Trophoblast cell (in vitro differentiated cells and primary cell): ENCODE measurements at places on chromosomes 11 and 22.
A peak's percentile ranks its signal among the peaks of the same experiment; 100 is the strongest.

- H3K4me3 ChIP-seq: no peak overlapping the region
- peak overlapping the region; percentile 43 for H3K27ac ChIP-seq
- peaks cover 9% of the 10 kb centered on the region for H3K4me1 ChIP-seq
- DNase-seq: peak; percentile 92
Observed at GRCh38 chr11:115893461-115894099, 389.4 kb upstream of the CADM1 start.

- peaks cover 3% of the 10 kb centered on the region for H3K4me1 ChIP-seq
- DNase-seq: peak; percentile 55
- H3K27ac ChIP-seq: peak overlapping the region; percentile 91
- H3K27me3 ChIP-seq: peaks cover 4% of the 10 kb centered on the region
Observed at GRCh38 chr11:10807493-10808234, 1.1 kb downstream of the EIF4G2 start.

DNA sequence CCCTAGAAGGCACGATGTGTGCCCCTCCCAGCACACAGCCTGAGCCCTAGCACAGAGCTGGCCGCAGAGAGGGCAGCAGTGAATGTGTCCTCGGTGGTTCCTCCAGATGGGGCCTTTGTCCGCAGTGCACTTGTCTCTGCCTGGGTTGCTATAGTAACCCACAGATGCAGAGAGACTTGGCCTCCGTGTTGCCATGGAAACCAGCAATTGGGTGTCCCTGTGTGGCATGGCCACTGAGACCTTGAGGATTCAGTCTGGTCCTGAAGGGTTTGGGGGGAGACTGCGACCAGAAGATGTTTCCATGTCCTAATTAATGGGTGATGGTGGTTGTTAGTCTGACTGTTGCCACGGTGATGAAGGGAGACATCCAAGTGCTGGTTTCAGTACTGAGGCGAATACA lies 42.6 kb upstream of the TUB start:
- H3K4me1 ChIP-seq: peaks cover 1% of the 10 kb centered on the region
- no peaks in the 10 kb centered on the region for H3K27me3 ChIP-seq
- no peaks in the 10 kb centered on the region for H3K36me3 ChIP-seq
- no peak overlapping the region for H3K27ac ChIP-seq
- DNase-seq: no peak
- H3K4me3 ChIP-seq: no peak overlapping the region

DNA sequence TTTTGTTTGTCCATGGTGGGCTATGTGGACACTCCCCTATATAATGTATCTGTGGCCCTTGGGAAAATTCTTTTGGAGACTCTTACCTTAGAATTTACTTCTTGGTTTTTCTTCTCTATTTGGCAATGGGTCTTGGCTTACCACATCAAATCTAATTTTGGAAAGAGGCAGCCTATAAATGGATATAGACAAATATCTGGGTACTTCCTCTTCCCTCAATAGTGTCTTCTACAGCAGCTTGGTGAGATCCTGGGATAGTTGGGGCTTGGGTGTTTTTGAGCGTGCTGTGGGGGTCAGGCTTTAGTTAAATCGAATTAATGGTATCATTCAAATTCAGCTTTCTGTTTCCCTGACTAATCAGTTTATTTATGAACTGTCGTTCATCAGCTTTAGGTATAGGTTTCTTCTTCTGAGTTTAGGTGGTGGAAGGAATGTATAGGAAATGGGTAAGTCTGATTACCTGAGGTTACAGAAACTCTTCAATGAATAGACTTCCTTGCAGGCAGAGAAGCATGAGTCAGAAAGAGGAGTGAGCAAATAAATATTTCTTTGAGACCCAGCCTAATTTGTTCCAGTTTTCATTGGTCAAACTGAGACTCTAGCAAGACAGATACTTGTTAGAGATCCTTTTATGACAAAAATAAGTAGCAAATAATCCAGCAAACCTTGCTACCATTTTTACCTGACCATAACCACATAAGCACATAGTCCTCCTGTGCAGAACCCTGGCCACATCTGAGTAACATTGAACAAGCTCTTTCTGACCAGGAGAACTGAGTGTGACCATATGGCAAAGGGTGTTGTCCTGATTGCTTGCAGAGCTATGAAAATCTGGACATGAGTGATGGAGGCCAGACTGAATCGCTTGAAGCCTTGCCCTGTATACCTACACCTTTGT lies 68.6 kb upstream of the SORL1-AS1 start:
- H3K27me3 ChIP-seq: no peaks in the 10 kb centered on the region
- DNase-seq: no peak
- H3K4me1 ChIP-seq: no peaks in the 10 kb centered on the region
- no peak overlapping the region for H3K4me3 ChIP-seq
- peaks cover 2% of the 10 kb centered on the region for H3K36me3 ChIP-seq

- H3K27ac ChIP-seq: no peak overlapping the region
- H3K27me3 ChIP-seq: no peaks in the 10 kb centered on the region
- H3K4me3 ChIP-seq: no peak overlapping the region
- no peaks in the 10 kb centered on the region for H3K36me3 ChIP-seq
- DNase-seq: no peak
- peaks cover 11% of the 10 kb centered on the region for H3K4me1 ChIP-seq
Observed at GRCh38 chr11:121793291-121793690, 322.7 kb downstream of the BLID start.

- H3K36me3 ChIP-seq: no peaks in the 10 kb centered on the region
- DNase-seq: peak; percentile 86
- H3K27me3 ChIP-seq: no peaks in the 10 kb centered on the region
Observed at GRCh38 chr11:65491614-65492386, 7.0 kb upstream of the MALAT1 start.

DNA sequence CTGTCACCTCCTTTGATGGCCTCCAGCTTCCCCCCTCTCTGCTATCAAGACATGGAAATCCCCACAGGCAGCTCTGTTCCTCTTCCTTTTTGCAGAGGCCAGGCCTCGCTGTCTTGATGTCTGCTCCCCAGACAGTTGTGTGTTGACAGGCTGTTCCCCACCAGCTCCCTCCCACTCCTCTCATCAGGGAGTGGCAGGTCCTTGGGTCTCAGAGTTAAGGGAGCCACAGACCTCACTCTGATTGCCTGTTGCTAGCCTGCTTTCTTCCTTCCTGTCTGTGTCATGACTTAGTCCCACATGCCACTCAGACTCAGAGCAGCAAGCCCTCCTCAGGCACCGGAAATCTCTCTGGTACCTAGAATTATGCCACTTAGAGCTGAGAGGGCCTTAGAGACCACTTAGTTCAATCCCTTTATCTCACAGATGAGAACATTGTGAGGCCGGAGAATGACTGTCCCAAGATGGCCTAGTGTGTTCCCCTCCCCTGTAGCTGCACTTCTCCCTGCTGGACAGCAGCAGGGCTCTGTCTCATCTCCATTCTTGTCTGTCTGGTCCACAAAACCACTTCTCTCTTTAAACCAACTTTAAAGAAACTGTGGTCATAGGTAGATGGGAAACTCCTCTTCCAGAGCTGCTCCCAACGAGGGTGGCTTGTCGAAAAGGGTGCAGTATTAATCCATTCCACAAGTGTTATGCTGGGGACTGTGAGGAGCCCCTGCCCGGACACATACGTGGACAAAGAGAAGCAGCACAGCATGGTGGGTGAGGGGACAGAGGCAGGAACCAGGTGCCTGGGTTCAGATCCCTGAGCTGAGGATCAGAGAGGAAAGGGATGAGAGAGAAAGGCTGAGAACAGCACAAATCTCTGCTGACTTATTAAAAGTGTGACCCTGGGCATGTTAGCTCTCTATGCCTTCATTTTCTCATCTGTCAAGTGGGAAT lies 4.2 kb downstream of the AMPD3 start:
- no peak overlapping the region for H3K27ac ChIP-seq
- no peak overlapping the region for H3K4me3 ChIP-seq
- H3K4me1 ChIP-seq: peaks cover 17% of the 10 kb centered on the region
- H3K36me3 ChIP-seq: peaks cover 3% of the 10 kb centered on the region

GRCh38 chr11:90779098-90779497 lies 556.2 kb upstream of the CHORDC1 start:
- no peaks in the 10 kb centered on the region for H3K4me1 ChIP-seq
- no peak overlapping the region for H3K27ac ChIP-seq
- no peak for DNase-seq
- no peaks in the 10 kb centered on the region for H3K27me3 ChIP-seq

DNA sequence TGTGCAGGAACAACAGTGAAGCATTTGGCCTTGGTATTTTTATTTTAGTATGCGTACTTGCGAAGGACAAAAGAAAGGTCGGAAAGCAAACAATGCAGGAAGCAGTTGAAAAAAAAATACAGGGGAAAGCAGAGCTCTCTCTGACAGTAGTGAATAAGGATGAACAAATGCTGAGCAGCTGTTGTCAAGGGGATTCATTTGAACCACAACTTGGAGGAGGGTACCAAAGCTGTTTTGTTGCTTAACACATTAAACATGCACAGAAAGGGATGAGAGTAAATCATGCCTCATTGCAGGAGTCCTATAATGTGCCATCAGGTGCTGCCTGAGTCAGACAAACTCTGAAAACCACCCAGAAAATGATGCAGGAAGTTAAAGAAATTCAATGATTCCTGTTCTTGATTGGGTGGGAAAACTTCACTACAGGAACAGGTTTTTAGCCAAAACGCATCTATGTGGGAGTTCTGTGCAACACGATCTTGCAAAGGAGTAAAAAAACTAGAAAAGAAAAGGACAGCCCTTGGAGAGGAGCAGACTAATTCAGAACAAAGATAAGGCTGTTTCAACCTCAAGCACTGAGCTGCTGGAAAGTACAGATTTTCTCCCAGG lies 2113.5 kb downstream of the LRRC4C start:
- H3K4me3 ChIP-seq: no peak overlapping the region
- no peaks in the 10 kb centered on the region for H3K4me1 ChIP-seq
- H3K27ac ChIP-seq: no peak overlapping the region
- no peaks in the 10 kb centered on the region for H3K36me3 ChIP-seq

- no peak for DNase-seq
- H3K27me3 ChIP-seq: no peaks in the 10 kb centered on the region
Observed at GRCh38 chr22:28091486-28091885, 172.4 kb upstream of the PITPNB start.

- H3K27ac ChIP-seq: no peak overlapping the region
- no peak overlapping the region for H3K4me3 ChIP-seq
- H3K4me1 ChIP-seq: no peaks in the 10 kb centered on the region
- H3K36me3 ChIP-seq: no peaks in the 10 kb centered on the region
Observed at GRCh38 chr11:111663820-111664219, 61.6 kb downstream of the SIK2 start.

DNA sequence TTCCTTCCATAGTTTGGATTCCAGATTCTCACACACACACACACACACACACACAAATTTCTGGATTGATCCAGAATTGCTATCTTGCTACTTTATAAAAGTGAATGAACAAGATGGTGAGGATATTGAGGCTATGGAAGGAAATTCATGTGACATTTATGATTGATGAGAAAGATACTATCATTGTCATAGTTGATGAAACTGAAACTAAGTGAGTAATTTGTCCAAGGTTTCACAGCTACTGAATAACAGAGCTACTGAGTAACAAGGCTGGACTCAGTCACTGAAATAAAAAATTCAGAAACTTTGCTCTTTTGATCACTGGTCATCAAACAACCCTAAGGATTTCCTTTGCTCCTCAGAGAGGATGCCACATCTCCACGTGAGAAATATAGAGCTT lies 16.2 kb downstream of the OR5D16 start:
- no peak for DNase-seq
- no peaks in the 10 kb centered on the region for H3K36me3 ChIP-seq
- no peaks in the 10 kb centered on the region for H3K4me1 ChIP-seq
- H3K27ac ChIP-seq: no peak overlapping the region
- H3K4me3 ChIP-seq: no peak overlapping the region

- peaks cover 21% of the 10 kb centered on the region for H3K4me1 ChIP-seq
- H3K36me3 ChIP-seq: no peaks in the 10 kb centered on the region
- H3K27ac ChIP-seq: no peak overlapping the region
- no peaks in the 10 kb centered on the region for H3K27me3 ChIP-seq
Observed at GRCh38 chr22:38276166-38276565, 3.4 kb upstream of the TMEM184B start.

DNA sequence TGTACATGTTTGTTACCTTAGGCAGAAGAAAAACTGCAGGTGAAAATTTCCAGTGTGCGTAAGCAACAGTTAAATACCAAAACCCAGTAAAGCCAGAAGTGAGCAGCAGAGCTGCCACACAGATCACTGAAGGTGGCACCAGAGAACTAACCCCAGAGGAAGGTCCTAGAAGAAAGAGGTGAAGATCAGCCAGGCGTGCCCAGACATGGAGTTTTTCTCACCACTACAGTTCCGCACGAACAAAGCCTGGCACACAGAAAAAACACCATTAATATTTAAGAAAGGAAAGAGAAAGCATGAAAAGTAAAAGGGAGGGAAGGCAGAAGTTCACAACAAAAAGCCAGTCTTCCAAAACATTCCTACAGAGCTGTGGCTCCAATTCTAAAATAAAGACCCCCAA lies 60.7 kb downstream of the STK33 start:
- DNase-seq: no peak
- H3K27ac ChIP-seq: no peak overlapping the region
- H3K4me1 ChIP-seq: no peaks in the 10 kb centered on the region
- no peaks in the 10 kb centered on the region for H3K27me3 ChIP-seq
- H3K36me3 ChIP-seq: no peaks in the 10 kb centered on the region

DNA sequence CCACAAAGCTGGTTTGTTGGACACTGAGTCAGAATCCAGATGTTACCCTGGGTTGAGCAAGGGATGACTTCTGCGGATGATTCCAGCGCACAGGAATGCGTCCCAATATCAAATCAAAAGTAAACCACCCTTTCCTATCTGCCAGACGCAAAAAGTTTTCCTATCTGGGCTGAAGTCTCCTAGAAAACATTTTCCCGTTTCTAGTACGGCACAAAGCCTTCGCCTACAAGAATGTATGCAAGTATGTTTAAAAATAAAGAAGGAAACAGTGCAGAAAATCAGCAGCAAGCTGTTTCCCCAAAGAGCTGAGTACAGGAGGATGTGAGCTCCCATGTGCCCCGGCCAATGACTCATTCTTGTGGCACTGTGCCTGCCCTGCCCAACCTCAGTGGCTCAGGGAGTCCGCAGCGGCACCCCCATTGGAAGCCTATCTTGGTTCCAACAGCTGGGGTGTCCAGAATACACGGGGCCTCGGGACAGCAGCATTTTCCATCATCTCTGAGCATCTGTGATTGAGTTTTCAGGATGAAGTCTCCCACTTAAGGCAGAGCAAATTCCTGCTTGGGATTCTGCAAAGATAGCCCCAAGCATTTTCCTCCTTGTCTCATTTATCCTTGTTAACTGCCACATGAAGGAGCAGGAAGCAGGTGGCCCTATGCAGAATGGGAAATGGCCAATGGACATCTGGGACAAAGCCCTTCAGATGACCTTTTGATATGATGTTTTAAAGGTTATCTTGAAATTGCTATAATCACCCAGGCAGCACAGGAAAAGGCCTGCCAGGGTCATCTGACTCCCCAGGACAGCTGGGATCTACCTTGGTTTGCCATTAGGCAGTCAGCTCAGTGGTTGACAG lies 17.5 kb downstream of the KCNJ5 start:
- peaks cover 25% of the 10 kb centered on the region for H3K27me3 ChIP-seq
- H3K27ac ChIP-seq: no peak overlapping the region
- peaks cover 5% of the 10 kb centered on the region for H3K4me1 ChIP-seq
- no peaks in the 10 kb centered on the region for H3K36me3 ChIP-seq
- H3K4me3 ChIP-seq: no peak overlapping the region
